ENCODE measurements at places on chromosomes 2 and 18.

DNA sequence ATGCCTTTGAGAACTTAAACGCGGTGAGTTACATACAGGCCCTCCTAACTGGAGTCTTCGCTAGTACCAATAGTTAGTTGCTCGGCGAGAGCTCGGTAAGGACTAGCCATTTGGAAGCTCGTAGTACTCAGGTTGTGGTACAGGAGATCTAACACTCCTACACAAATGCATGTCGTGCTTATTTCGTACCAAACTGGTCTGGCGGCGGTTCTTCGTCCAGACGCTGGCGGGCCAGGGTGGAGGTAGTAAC is 346 bp upstream of the VRK2 start:
- DNase-seq: no peak

GRCh38 chr2:71690876-71691475 is 237.6 kb downstream of the DYSF start:
- no peak for DNase-seq

GRCh38 chr2:209121691-209122090 is 302.2 kb upstream of the MAP2 start:
- no peak for DNase-seq

DNA sequence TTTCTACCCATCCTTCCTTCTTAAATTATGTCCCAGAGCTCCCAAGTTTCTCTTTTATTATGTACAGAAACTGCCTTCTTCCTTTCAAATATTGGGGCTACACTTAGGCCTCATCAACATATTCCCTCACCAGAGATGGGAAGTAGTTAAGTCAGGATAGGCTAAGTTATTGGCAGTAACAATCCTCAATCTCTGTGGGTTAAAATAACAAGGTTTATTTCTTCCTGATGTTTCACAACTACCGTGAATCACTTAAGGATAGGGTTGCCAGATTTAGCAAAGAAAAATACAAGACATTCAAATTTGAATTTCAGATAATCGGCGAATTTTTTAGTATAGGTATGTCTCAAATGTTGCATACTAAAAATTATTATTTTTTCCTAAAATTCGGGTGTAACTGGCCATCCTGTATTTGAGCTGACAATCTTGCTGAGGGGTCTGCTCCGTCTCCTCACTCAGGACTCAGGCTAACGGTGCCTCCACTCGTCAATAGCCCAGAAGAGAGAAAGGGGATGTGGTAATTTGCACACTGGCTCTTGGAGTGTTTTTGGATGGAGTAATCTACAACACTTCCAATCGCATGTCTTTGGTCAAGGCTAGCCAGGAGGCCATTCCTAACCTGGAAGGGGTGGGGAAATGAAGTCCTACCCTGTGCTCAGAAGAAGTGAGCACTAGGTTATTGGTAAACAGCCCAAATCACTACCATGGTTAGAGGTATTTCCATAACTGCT is 91.7 kb downstream of the ACTR3 start:
- DNase-seq: no peak

GRCh38 chr2:26679867-26680266 is 12.7 kb upstream of the KCNK3 start:
- DNase-seq: no peak

GRCh38 chr2:201680743-201681142 is 17.7 kb downstream of the MPP4 start:
- DNase-seq: no peak

DNA sequence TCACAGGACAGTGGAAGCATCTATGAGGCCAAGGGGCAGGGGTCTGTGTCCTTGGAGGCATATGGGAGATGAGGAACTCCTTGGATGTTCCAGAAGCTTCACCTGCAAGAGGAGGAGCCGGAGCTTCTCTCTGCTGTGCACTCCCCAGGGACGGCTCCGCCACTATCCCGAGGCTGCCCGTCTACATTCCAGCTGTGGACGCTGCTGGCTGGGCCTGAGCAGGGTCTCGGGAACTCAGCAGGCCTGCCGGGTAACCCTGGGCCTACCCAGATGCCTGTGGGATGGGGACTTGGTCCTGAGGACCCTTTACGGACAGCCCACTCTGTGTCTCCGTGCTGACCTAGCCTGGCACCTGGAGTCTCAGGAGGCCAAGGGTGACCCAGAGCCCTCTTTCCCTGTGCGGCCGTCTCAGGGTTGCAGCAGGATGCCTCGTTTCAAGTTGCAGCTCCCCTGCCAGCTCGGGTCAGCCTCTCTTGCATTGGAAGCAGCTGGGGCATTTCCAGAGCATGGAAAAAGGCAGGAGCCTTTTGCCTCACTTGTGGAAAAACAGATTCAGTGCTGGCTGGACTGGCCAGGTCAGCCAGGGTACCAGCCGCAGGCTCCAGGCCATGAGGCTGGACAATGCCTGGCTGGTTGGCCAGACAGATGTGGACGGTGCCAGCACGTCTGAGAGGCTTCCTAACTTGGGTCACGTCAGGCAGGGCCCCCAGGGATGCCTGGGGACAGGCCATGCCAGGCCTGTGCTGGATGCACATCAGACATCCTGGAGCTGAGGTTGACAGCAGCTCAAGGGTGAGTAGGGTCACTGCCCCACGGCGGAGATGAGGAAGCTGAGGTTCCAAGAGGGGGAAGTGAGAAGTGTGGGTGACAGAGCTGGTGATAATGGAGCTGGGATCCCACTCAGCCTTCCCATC is 41.5 kb downstream of the SCTR start:
- no peak for DNase-seq
